ENCODE measurements at places on chromosomes 3 and 15.

DNA sequence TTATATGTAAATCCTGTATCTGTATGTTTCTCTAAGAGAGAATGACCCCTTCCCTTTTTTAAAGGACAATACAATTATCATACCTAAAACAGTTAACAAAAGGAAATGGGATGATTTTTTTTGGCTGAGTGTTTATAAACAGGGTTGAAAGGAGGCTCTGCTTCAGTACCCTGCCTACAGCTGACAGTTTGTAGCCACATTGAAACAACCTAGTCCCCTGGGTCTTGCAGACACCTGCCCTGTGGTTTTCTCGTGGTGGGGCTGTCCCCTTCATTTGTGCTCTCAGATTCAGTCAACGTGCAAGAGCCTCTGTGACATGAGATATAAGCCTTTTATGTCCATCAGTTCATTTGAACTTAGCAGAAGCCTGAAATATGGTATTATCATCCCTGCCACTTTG, 2.3 kb upstream of the HMCES start:
- no peak for DNase-seq

DNA sequence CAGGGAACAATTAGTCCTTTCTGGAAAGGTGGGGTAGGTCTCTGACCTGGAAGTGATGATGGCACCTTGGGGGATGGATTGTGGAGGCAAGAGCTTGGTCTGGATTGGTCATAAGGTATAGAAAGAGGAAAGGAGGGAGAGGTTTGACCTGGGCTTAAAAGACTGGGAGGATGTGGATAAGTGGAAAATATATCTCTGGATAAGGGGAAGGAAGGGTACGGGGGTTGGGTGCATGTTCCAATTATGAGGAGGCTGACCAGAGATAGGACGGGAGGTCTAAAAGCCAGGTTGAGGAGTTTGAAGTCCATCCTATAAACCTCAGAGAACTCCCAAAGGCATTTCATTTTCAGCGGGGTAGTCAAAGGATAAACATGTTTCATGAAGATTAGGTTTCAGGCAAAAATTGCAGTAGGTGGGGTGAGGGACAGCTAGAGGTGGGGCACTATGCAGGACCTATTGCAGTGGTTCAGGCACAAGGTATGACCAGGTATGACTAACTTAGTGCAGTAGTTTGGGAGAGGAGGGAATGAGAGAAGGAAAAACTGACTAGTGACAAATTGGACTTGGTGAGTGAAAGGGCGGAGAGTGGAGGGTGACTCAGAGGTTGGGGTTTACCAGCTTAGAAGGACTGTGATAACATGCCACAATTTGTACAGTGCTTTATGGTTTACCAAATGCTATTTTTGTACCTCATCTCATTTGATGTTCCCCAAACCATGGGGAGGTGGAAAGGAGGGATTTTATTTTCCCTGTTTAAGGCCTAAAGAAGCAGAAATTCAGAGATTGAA, 10.7 kb downstream of the PDE8A start:
- no peak for DNase-seq

GRCh38 chr3:49132437-49133225, at the start of gene LAMB2:
LAMB2 (minus strand) TSS chr3:49133050; CDS start chr3:49132867, 183 bp downstream.
- DNase-seq: no peak

GRCh38 chr3:98188545-98188944, 22.0 kb downstream of the OR5H15 start:
- no peak for DNase-seq

DNA sequence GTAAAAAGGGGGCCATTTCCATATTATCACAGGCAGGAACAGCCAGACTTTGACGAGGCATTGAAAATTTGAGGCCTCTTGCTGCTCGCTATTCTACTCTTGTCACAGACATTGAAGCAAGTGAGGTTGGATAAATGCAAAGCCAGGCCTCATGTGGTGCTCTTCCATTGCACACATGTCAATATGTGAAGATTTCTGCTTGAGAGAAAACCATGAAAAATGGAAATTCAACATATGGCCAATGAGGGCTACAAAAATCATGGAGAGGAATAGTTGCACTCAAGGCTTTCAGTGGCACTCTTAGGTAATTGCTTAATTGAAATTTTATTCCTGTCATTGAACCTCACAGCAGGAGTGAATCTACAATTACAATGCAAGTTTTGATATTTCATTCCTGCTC, 185.6 kb upstream of the MBNL1 start:
- DNase-seq: no peak

DNA sequence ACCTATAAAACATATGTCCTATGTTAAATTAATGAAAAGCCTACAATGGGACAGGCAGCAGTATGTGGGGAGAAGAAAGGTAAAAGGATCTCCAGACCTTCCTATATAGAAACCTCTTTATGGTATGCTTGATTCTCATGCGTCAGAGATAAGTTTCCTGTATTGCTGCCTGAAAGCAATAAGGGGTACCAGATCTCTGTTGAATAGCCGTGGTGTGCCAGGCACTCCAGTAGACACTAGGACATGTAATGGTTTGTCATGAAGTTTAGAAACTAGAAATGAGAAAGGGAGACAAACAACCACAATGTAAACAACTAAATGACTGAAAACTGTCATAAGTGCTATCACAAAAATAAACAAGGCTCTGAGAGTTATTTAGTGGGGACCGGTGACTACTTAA, 168.1 kb downstream of the EFHB start:
- DNase-seq: no peak

- no peak for DNase-seq
Observed at GRCh38 chr15:26892182-26892518, 25.3 kb downstream of the GABRA5 start.

GRCh38 chr3:82100378-82100777, 338.9 kb upstream of the GBE1 start:
- DNase-seq: no peak

DNA sequence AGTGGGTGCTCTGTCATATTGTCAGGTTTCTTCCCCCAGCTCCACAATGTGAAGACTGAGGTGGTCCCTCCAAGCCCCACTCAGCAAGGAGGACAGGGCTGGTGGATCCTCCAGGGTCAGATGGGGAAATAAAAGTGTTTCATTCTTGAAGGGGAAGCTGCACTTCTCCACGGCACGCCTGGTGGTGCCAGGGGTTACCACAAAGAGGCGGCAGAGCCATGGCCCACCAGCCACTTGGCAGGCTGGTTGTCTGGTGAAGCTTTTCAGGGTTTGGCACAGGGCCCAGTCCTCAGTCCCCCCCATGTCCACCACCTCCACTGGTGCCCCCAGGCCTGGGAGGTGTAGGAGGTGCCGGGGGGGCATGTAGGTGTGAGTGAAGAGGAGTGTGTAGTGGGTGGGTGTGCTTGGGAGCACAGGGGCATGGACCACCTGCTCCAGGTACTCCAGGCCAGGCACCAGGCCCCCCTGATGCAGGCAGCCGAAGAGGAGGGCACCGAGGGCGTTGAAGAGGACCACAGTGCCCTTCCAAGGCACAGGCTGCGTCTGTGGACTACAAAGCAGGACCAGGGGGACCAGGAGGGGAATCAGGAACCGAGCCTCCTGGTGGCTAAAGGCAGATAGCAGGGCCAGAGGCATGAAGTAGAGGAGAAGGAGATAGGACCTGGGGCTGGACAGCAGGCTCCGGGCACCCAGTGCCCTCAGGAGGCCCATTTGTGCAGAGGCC, 5.0 kb upstream of the NCBP2 start:
- DNase-seq: no peak

DNA sequence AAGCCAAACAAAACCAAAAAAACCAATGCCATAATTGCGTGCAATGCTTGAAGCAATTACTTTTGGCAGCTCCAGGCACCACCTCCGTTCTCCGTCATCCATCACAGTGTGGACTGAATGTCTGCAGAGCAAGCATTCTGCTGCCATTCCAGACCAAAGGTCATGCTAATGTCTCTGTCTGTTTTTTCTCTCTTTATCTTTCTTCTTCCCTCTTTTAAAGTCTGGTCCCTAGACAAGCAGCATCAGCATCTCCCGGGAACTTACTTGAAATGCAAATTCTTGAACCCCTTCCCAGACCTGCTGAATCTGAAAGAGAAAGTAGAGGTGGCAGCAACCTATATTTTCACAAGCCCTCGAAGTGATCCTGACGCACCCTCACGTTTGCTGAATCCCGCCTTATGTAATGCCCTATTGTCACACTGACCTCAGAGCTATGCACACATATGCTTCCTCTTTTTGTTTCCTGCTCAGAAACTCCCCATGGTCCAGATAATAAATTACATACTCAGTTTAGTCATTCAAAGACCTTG, 297.3 kb upstream of the PROK2 start:
- no peak for DNase-seq

- DNase-seq: no peak
Observed at GRCh38 chr15:45777781-45778180, 143.0 kb downstream of the SQOR start.

GRCh38 chr3:12138044-12138443, 20.7 kb downstream of the TIMP4 start:
- no peak for DNase-seq

DNA sequence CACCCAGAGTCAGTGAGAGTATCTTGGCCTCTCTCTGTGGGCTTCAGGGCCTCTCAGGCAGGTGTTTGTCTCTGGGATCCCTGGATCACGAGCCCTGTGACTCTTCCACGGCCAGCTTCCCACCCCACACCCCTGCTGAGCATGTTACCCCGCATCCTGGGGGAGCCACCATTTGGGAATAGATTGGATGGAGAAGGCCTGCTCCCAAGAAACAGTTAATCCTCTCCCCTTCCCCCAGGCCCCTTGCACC, 15.5 kb upstream of the SRP14 start:
- DNase-seq: no peak

GRCh38 chr3:128734523-128735189, 8.7 kb downstream of the RAB7A start:
- no peak for DNase-seq

DNA sequence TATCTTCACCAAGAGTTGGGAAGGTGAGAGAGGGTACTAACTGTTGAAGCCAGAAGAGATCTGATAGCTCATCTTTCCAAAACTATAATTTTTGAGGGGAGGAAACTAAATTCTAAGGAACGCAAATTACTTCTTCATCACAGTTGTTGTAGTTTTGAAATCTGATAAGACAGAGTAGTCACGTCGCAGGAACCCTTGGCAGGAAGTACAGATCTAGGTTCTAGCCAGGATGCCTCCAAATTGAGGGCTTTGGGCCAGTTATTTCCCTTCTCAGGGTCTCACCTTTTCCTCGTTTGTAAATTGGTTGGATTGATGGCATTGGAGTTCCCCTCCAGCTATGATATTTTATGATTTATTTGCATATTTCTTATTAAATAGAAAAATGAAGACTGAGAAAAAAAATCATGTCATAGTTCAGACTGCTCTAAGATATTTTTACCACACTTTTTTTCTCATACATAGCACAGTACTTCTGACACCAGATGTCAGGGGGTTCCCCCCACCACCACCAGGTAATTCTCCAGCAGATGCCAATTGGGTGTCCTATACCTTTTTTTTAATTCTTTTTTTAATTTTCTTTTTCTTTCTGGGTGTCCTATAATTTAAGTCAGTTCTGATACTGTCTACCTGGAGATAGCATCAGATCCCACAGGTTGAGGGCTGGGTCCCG, 32.3 kb upstream of the APH1B start:
- no peak for DNase-seq

GRCh38 chr15:30904812-30905211, 1.1 kb downstream of the FAN1 start:
- no peak for DNase-seq

- no peak for DNase-seq
Observed at GRCh38 chr15:75661100-75661755, 13.5 kb downstream of the SNX33 start.

DNA sequence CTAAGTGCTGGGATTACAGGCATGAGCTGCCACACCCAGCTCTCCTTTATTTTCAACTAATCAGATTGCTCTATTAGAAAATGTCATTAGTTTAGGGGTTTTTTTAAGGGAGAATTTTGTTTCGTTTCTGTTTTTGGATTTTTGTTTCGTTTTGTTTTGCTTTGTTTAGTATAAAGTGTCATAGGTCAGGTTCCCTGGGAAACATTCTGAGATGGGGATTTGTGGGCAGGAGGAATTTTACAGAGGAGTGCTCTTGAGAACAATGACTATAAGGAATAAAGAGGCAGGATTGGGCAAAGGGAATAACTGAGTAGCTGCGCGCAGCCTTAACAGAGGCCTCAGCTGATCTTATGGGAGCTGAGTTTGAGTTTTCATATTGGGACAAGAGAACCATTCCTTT, 86.8 kb upstream of the NR2F2 start:
- DNase-seq: no peak

Measured in activated T-cell treated with anti-CD3 and anti-CD28 coated beads for 4 hours (primary cell).